Activated CD4-positive, alpha-beta memory T cell treated with anti-CD3 and anti-CD28 coated beads, Interleukin-2, amount 10 ng/mL, durations not matched to agents 7 days and 5 days (primary cell): ENCODE measurements at places on chromosomes 16 and 17. TPM values are rescaled to one million over a fixed set of nuclear protein-coding genes. Genes with fewer than 3 reads are reported as not detected.

The OTOP2 gene
- total RNA-seq: not detected

The ATXN1L gene
- total RNA-seq: 23.6 TPM

The RAB34 gene
- 7.4 TPM for total RNA-seq

The DLX3 gene
- total RNA-seq: not detected
